Activated CD8-positive, alpha-beta memory T cell treated with anti-CD3 and anti-CD28 coated beads, Interleukin-2, amount 50 U/mL, for 4 hours (primary cell): ENCODE measurements at places on chromosomes 1 and 21.

GRCh38 chr1:94105957-94106529, 14.9 kb downstream of the ABCA4 start:
- DNase-seq: no peak

DNA sequence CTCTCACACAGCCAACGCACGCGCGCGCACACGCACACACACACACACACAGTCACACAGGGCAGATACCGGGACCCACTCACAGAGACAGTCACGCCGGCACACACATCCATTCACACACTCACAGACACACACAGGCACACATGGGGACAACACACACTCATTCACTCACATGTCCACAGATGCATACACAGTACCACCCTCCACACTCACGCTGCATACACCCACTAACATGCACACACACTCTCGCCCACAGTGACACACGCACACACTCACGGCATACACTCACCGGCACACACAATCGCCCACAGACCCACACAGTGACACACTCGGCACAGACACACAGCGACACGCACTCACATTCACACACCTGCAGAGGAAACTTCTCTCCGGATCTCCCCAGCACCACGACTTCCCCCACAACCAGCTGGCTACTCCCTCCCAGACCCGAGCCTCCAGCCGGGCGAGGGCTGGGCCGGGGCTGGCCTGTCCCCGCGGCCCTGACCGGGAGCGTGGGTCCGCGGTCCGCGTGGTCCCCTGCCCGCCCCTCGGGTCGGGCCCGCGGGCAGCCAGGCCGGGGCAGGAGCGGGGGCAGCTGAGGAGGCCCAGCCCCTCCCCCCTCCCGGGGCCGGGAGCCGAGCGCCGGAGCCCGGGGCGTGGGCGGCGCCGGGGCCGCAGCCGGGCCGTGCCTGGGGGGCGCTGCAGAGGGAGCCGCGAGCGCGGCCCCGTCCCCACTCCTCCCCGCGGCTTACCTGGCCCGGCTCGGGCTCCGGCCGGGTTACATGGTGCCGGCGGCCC, 552 bp downstream of the DLGAP3 start:
- no peak for DNase-seq

DNA sequence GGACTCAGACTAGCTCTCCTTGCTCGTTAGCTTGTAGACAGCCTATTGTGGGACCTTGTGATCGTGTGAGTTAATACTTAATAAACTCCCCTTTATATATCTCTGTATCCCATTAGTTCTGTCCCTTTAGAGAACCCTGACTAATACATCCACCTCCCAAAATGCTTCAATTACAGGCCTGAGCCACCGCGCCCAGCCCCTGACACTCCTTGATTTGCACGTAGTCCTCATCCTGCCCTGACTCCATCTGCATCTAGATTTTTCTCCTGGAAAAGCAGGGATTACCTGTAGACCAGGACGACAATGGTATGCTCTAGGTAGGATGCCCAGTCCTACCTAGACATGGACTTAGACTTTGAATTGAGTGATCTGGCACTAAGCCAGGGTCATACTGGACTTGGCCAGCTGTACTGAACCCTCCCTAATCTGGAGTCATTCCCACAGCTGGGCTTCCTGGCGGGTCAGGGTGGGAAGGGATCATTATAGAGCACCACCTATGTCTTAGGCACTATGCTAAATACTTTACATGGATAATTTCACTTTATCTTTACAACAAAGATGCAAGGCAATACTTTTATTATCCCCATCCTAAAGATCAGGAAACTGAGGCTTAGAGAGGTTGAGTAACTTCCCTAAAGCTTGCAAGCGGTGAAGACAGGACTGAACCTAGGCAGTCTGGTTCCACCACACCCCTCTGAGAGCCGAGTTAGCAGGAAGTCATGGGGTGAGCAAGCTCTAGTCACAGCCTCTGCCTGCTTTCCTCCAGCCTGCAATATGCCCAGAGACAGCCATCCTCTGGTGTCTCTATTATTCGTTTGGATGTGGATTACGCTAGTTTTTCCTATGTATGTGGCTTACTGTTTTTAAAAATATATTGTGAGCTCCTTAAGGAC, 89.4 kb downstream of the DTL start:
- DNase-seq: no peak

DNA sequence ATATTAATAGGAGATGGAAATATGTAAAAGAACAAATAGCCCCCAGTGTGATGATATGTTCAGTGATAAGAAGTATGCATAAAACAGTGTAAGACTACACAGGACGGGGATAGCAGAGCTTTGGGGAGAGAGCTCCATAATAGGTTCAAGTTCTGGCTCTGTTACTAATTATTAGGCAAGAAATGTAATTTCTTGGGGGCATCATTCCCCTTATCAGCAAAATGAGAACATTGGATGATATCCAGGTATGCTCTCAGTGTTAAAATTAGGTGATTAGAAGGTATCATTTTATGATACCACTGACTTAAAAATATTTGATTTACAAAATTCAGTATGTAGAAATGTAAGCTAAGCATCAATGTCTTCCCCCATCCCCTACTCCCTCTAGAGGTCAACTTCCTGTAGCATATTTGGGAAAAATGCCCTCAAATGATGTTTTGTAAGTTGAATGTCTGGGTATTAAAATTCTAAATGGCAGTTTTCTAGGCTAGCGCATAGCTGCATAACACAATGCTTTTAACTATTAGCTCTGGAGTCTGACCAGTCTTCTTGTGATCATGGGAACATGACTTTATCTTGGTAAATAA, 585.7 kb upstream of the CAMK1G start:
- DNase-seq: no peak

- no peak for DNase-seq
Observed at GRCh38 chr1:113701429-113701828, 57.9 kb downstream of the PHTF1 start.

DNA sequence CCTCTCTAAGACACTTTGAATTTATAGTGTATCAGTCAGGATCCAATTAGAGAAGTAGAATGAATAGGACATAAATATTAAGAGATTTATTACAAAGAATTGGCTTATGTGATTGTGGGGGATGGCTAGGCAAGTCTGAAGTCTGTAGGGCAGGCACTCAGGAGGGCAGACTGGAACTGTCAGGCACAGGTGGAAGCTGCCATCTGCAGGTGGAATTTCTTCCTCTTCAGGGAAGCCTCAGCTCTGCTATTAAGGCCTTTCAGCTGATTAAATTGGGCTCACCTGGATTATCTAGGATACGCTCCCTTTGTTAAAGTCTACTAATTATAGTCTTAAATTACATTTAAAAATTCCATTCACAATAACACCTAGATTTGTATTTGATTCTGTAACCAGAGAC, 92.0 kb upstream of the HAO2 start:
- DNase-seq: no peak

- no peak for DNase-seq
Observed at GRCh38 chr21:38948377-38949069, 142.8 kb downstream of the ETS2 start.

GRCh38 chr1:164914208-164914607, 355.2 kb downstream of the PBX1 start:
- no peak for DNase-seq

- peak; percentile 59 for DNase-seq
Observed at GRCh38 chr1:235415008-235415904, 48.0 kb downstream of the TBCE start.

- no peak for DNase-seq
Observed at GRCh38 chr1:210250998-210251679, 18.5 kb downstream of the SERTAD4 start.

DNA sequence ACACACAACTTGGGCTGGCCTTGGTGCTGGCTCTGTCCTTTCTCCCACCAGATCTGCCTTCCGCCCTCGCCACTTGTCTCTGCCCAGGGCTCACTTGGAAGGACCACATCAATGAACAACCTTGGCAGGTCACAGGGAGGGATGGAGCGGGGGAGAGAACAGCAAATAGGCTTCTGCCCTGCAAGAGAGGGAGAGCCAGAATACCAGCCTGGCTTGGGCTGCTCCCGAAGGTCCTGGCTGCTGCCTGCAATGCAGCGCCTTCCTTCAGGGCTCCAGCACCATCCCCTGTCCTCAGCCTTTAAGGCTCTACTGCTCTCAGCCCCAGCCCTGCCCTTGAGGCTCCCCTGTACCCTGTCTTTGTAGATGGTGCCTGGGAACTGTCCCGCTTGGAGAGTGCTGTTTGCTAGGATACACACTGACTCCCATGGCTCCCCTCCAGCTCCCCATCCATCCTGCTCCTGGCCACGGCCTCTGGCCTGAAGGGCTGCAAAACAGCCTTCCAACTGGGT, 43.8 kb downstream of the HIVEP3 start:
- DNase-seq: no peak

- no peak for DNase-seq
Observed at GRCh38 chr1:111982428-111982827, 7.0 kb downstream of the KCND3 start.

DNA sequence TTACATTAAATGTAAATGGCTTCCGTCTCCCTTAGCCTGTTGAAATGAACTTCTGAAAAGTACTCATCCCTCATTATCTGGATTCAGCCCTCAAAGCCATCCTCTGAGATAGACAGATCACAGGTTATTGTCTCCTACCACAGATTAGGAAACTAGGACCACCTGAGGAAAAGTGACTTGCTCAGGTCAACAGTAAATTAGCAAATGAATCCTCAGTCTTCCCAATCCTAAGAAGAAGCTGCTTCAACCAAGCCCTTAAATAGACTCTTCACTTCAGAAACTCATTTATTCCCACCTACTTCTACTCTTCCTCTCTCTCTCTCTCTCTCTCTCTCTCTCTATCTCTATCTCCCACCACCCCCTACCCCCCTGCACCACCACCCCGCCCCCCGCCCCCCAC, 152.3 kb downstream of the DMRTA2 start:
- DNase-seq: no peak
